H54 (cell line): ENCODE measurements at places on chromosomes 13 and 19.

GRCh38 chr13:39597838-39598237 lies 5.2 kb downstream of the LHFPL6 start:
- DNase-seq: no peak

DNA sequence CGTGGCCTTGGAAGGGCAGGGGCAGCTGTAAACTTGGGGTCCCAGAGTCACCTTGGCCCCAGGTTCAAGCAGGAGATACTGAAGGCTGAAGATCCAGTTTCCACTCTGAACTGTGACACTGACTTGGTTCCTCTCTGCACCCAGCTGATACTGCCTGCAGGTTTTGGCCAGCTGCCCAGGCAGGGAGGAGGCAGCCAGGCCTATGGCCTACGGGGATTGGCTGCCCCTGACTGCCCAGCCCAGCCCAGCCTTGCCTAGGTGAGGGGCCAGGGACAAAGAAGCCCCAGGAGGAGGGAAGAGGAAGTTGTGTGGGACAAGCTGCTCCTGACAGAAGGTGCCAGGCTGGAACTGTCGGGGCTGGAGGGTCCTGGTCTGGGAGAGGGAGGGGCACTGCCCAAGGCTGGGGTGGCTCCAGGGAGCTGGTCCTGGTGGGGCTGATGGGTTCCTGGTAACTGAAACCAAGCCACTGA lies 51.7 kb upstream of the CYP4F8 start:
- no peak for DNase-seq

- no peak for DNase-seq
Observed at GRCh38 chr19:51564791-51565190, 6.3 kb upstream of the ZNF175 start.

GRCh38 chr13:27556109-27556508 lies 64.2 kb downstream of the LNX2 start:
- DNase-seq: no peak

GRCh38 chr19:13146763-13147563 lies 3.2 kb downstream of the STX10 start:
- no peak for DNase-seq

DNA sequence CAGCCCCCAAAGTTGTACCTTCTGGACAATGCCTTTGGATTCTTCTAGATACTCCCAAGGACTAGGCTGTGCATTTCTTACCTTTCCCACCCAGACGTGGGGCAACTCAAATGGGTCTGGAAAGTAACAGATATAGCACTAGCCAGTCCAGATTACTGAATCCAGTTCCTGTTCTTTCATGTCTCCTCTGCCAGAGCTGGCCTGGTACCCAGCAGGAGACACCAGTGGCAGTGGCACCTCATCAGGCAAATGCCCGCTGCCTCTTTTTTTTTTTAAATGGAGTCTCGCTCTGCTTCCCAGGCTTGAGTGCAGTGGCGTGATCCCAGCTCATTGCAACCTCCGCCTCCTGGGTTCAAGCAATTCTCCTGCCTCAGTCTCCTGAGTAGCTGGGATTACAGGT lies 43.2 kb downstream of the N4BP2L2 start:
- DNase-seq: no peak

DNA sequence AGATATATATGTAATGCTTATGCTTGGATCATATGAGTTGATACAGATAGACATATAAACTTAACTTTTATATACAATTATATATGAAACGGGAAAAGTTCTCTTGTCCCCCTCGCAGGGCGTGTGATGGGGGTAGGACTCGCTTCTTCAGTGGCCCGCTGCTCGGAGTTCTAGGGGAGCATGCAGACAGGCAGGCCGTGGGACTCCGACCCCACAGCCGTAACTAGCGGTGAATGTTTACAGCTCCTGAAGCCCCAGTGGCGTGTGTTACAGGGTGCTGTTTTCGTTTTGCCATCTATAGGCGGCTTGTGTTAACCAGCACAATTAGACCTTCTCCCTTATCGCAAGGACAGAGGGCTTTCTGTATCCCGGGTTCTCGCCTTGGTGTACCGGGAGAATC lies 1899.8 kb downstream of the PCDH9 start:
- DNase-seq: no peak

DNA sequence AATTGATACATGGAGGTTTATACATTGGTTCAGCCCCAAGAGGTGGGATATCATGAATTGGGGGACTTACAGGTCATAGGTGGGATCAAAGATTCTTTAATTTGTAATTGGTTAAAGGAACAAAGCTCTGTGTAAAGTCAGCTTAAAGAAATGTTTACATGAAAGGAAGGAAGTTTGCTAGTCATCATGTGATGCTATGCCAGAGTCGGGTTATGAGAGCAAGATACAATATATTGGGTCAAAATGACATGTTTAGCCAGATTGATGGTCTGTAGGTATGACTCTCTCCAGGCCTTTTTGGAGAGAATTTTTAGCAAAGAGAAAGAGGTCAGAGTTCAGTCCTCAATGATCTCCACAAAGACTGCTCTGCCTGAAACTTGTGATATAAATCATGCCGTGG lies 5.3 kb upstream of the CYSLTR2 start:
- DNase-seq: no peak

GRCh38 chr19:18401580-18402112 lies 4.2 kb upstream of the LRRC25 start:
- DNase-seq: no peak

GRCh38 chr13:47893527-47893926 lies 107.5 kb downstream of the SUCLA2 start:
- DNase-seq: no peak

DNA sequence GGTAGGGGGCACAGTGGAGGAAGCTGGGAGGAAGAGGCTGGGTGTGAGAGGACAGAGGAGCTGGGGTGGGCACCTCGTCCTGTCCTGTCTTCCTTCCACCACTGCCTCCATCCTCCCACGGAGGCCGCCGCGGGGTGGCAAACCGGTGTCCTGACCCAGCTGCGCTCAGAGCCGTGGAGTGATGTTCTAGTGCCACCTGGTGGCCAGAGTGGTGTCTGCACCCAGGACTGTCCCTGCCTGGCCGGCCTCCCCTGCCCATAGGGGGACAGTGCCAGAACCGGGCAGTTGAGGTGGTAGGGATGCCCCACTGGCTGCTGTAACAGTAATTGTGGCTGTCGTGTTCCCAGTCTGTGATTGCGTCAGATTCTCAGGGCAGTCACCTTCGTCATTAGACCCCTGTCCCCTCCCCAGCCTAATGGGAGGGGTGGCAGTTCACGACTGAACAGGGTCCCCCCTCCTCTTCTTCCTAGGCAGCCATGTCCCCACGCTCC lies 11.1 kb upstream of the ARRDC2 start:
- DNase-seq: peak; percentile 90

- DNase-seq: no peak
Observed at GRCh38 chr13:99984461-99985240, 3.1 kb downstream of the ZIC2 start.

DNA sequence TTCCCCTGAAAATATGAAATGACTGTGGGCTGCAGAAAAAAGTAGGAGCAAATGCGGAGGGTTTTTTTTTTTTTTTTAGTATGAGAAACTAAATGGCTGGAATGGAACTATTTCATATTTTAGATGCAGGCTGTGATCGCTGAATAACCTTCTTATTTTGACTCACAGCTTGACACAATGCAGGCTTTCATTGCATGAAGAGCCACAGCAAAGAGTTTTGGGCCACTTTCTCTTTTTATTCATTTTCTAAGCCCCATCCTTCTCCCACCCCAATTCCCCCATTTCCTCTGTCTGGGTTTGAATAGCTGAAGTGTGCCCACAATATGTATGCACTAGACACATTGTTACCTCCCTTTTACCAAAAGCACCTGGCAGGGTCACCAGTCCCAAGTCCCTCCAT lies 125.9 kb downstream of the COG6 start:
- DNase-seq: no peak

DNA sequence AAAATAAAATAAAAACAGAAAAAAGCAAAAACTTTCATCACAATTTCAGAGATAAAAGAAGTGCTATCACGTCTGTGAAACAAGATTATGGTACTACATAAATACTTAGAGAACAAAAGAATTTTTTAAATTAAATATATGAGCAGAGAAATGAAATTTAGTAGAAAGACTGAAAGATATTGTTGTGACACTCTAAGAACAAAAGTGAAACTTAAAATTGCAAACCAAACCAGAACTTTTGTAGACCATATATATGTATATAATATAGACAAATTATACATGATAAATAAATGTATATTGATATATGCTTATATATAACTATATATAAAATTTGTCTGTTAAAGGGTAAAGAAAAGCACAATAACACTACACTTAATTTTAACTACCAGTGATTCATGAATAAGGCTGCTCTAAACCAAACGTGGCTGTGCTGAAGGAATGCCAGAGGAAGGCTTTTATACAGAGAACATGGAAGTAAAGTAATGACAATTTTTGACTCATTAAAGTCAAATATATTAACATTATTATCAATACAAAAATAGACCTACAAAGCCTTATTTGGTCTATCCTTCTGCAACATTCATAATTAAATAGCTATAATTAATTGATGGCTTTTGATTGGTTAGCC lies 1516.7 kb upstream of the PCDH20 start:
- no peak for DNase-seq

DNA sequence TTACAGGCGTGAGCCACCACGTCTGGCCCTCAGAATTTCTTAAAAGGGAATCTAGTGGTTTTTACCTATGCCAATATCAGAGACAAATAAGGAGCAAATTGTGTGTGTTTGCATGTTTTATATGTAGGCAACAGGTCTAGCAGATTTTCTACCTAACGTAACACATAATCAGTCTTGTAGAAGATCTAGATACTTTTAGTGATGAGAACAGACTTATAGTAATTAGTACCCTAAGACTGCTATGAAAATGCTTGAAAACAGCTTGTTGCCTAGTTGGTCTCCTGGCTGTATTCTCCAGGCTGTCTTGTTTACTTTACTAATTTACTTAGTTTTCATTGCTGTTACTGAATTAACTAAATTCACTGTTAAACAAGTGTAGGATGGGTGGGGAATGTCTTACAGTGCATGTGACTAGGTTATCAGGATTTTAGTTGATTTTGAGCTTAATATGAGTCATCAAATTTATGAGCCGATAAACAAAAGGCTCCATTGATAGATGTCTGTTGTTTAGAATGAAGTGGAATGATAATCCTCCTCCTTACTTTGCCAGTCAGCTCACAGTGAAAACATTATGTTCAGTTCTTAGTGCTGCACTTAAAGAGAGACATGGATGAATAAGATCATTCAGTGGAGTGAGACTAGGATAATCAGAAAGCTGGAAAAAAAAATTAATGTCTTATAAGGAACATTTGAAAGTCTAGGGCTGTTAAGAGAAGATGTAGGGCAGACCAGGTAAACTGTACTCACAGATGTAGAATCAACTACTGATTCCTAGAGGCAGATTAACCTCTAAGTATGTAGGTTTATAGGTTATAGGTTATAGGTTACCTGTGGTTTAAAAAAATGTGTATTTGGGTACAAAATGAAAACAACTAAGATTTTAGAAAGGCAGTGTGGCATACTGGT lies 22.4 kb downstream of the GTF2F2 start:
- DNase-seq: no peak

DNA sequence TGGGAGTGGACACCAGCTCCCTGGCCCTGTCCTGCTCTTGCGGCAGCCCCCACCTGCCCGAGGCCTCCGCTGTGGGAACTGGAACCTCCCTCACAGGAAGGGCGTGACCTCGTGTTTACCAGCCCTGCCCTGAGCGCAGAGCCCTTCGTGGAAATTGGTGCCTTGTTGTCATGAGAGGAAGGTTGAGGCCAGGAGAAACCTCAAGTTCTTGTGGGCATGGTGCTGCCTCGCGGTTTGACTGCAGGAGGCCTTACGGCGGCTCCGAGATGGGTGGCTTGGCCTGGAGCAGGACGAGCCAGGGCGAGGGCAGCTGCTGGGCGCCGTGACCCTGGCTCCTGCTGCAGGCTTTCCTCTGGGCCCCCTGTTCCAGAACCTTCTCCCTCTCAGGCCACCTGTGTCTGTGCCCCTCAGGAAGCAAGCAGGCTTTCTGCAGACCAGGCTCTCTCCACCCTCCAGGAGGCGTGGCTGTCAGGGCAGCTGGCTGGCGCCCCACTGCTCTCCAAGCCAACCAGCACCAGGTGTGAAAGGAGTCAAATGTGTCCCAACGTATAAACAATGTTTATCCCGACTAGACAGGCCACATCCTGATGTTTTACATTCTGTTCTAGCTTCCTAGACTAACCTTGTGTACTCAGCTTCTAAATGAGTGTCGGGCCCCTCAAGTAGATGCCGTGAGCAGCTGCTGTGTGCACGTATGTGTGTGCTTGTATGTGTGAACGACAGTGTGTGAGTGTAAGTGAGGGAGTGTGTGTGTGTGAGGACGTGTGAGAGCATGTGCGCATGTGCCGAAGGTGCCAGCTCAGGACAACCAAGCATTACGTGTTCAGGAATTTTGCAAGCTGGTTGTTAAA lies 10.4 kb upstream of the RASA3 start:
- no peak for DNase-seq

GRCh38 chr19:48780631-48781391 lies 25.5 kb downstream of the FGF21 start:
- no peak for DNase-seq

DNA sequence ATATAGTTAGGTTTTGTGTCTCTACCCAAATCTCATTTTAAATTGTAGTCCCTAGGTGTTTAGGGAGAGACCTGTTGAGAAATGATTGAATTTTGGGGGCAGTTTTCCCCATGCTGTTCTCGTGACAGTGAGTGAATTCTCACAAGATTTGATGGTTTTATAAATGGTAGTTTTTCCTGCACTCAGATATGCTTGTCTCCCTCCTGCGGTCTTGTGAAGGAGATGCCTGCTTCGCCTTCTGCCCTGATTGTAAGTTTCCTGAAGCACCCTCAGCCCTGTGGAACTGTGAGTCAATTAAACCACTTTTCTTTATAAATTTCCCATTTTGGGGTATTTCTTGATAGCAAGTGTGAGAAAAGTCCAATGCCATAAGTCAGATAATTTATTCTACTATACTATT lies 1977.5 kb upstream of the PCDH20 start:
- DNase-seq: no peak

GRCh38 chr13:72586518-72586917 lies 140.9 kb downstream of the MZT1 start:
- DNase-seq: no peak

GRCh38 chr19:47324502-47324901 lies 7.5 kb upstream of the C5AR2 start:
- no peak for DNase-seq

- no peak for DNase-seq
Observed at GRCh38 chr19:29515706-29516357, 10.0 kb upstream of the VSTM2B start.

GRCh38 chr19:3511506-3512251 lies 5.6 kb downstream of the FZR1 start:
- no peak for DNase-seq

- no peak for DNase-seq
Observed at GRCh38 chr19:10784257-10784656, 51.8 kb downstream of the TMED1 start.

GRCh38 chr19:16522559-16523377 lies 19.5 kb downstream of the CHERP start:
- no peak for DNase-seq

GRCh38 chr13:85685436-85685835 lies 113.8 kb downstream of the SLITRK6 start:
- no peak for DNase-seq
